ENCODE measurements at places on chromosomes 6 and 20. TPM values are rescaled to one million over a fixed set of nuclear protein-coding genes. Genes with fewer than 3 reads are reported as not detected.

The SLC12A5 gene
- 0.18 TPM for total RNA-seq

The HEY2 gene
- total RNA-seq, result not detected

The PSORS1C1 gene
- total RNA-seq, result 0.18 TPM

The CCND3 gene
- 118 TPM for total RNA-seq

The KCNB1 gene
- total RNA-seq, result not detected

The EYA2 gene
- 1.4 TPM for total RNA-seq

The ZC3H12D gene
- not detected for total RNA-seq

The TRPC4AP gene
- total RNA-seq, result 88.8 TPM

The DEFB124 gene
- total RNA-seq, result not detected

The RAET1E gene
- under 0.01 TPM for total RNA-seq

The TPX2 gene
- total RNA-seq, result 108 TPM

The SLC17A2 gene
- not detected for total RNA-seq

The APCDD1L gene
- total RNA-seq, result 36.9 TPM

The COX4I2 gene
- total RNA-seq, result not detected

The ADGRF4 gene
- under 0.01 TPM for total RNA-seq

The HECA gene
- total RNA-seq, result 11.7 TPM

The CFAP206 gene
- total RNA-seq, result 0.29 TPM

The PROKR2 gene
- total RNA-seq, result not detected

The CTCFL gene
- total RNA-seq, result not detected

The MRAP2 gene
- not detected for total RNA-seq

The HLA-DQB1 gene
- total RNA-seq, result not detected

The KIAA1755 gene
- 2.8 TPM for total RNA-seq

The ZNF391 gene
- 3.4 TPM for total RNA-seq

The WFDC2 gene
- total RNA-seq, result not detected

The GLP1R gene
- total RNA-seq, result not detected

The THEMIS gene
- total RNA-seq, result not detected

The FAM217B gene
- total RNA-seq, result 2.9 TPM

The KHDC1 gene
- total RNA-seq, result 3.2 TPM

The MEI4 gene
- not detected for total RNA-seq

The SRMS gene
- total RNA-seq, result not detected

The OOEP gene
- total RNA-seq, result not detected

The DSP gene
- total RNA-seq, result not detected

The FAM217A gene
- not detected for total RNA-seq

The TMEM200A gene
- total RNA-seq, result 7.3 TPM

The NHSL1 gene
- 0.89 TPM for total RNA-seq

The RAMACL gene
- not detected for total RNA-seq

The NNAT gene
- total RNA-seq, result 4.6 TPM

The RBPJL gene
- not detected for total RNA-seq

The RHAG gene
- total RNA-seq, result not detected

The FRS3 gene
- 2.0 TPM for total RNA-seq

The SIM1 gene
- not detected for total RNA-seq

The MCUR1 gene
- 8.9 TPM for total RNA-seq

The CTAGE9 gene
- not detected for total RNA-seq

The SPDEF gene
- not detected for total RNA-seq

The CYP24A1 gene
- total RNA-seq, result not detected

The BTNL2 gene
- total RNA-seq, result not detected

The SPTLC3 gene
- 4.9 TPM for total RNA-seq

The ENPP1 gene
- 6.7 TPM for total RNA-seq

The FAM8A1 gene
- total RNA-seq, result 25.0 TPM

The MTFR2 gene
- total RNA-seq, result 6.0 TPM

Measured in myometrial cell (primary cell).